ENCODE measurements at places on chromosomes 4 and X. TPM values are rescaled to one million over a fixed set of nuclear protein-coding genes. Genes with fewer than 3 reads are reported as not detected.
A peak's percentile ranks its signal among the peaks of the same experiment; 100 is the strongest.

The G6PD gene
- 28.5 TPM for total RNA-seq

- peak; percentile 48 for DNase-seq
These were observed 19.5 kb downstream of the UTP14A start for GRCh38 chrX:129925305-129926092.

GRCh38 chrX:14359316-14359715 lies 170.0 kb upstream of the GLRA2 start:
- DNase-seq = no peak

DNA sequence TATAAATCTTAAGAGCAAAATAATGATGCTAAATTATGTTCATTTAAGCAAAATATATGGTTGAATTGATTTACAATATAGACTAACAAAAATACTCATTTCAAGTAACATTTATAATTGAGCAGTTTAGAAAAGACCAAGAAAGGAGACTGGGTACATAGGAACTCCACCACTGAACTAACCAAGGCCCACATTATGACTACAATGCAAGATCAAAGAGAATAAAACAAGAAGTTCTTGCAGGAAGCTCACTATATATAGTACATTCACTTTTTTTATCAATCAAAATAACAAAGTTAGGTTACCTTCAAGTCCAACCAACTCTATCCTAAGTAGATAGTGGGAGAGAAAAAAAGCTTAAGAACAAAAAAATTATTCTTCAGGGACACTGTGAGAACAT lies 8.0 kb downstream of the CHIC2 start:
- DNase-seq = no peak

GRCh38 chr4:184475498-184475897 lies 1.1 kb upstream of the IRF2 start:
- DNase-seq = no peak

- DNase-seq = no peak
These were observed 9.0 kb downstream of the DOCK11 start for GRCh38 chrX:118504581-118504980.

The HMGB2 gene
- 139 TPM for total RNA-seq

DNA sequence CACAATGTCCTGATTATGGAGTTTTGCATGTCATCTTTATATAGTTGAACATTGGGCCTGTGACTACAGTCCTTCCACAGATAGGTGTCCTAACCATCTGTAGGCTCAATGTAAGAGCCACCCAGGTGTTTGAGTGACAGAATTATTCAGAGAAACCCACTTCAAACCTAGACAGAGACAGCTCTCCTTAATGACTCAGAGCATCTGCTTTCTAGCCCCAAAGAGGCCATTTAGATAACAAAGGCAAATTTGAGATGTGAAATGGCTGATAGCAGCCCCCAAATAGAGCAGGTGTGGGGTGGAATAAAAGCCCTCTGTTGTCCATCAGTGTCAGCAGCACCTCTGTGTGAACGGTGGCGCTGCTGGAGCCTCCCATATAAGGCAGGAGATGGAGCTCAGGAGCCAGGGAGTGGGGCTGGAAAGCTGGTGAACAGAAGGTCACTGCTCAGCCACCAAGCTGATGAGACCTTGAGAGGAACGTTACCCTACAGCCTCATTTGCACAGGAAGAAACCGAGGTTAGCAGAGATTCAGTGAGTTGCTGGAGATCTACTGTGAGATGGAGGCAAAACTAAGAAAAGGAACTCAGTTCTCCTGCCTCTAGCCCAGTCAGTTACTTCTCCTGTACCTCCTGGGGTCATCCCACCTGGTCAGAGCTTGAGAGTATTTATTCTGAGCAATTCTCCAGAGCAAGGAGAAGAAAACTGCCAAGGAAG lies 153.3 kb upstream of the LNX1 start:
- DNase-seq = no peak

DNA sequence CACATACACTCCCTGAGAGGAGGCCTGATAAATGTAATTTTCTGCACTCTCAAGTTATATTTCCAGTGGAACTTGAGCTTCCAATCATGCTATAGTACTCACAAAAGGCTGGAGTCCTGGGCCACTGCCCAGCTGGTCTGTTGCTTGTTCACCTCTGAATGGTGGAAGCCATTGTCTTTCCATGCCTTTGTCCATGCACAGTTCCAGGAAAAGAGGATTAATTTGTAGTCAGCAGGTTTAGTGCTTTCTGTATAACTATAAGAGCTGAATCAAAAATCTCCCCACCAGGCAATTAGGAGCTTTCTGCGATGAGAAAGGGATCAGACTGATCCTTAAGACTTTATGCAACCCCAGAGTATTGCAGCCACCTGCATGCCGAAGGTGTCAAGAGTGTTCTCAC lies 195.4 kb upstream of the PGRMC2 start:
- DNase-seq = no peak

- no peak for DNase-seq
These were observed 5.4 kb upstream of the ZNF185 start for GRCh38 chrX:152892499-152892898.

The COL4A6 gene
- not detected for total RNA-seq

The GLOD5 gene
- total RNA-seq = not detected

- no peak for DNase-seq
These were observed 30.7 kb downstream of the TAF7L start for GRCh38 chrX:101260435-101260834.

DNA sequence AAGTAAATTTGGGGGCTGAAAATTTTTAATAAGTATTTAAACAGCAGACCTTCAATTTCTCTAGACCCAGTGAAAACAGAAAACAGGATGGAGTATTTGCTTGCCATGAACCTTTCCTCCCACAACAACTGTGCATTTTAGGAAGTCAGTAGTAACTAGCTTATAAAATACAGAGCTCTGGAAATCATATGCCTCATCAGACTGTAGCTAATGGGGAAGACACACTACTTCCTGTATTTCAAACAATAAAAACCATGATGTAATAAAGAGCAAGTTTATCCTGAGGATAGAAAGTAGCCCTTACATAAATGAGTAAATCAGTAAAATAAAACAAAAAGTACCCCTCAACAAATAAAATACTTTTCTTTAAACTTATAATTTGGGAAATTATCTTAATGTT lies 280.1 kb upstream of the ZFP42 start:
- no peak for DNase-seq

DNA sequence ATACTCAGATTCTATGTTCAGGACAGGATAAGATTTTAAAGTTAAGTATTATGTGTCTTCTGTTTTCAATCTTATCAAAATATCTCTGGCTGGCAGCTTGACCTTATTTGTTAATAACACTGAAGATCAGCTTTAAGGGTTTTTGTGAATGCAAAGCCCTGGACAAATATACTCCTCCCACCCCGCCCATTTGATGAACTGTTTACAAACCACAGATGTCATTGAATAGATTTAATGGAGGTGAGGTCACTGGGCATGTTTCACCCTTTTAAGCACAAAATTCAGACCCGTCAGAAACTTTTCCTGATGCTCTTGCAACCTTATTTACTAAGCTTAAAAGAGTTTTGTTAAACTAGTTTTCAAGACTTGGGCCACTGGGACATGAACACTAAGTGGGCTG lies 10.1 kb upstream of the CXCL8 start:
- no peak for DNase-seq

DNA sequence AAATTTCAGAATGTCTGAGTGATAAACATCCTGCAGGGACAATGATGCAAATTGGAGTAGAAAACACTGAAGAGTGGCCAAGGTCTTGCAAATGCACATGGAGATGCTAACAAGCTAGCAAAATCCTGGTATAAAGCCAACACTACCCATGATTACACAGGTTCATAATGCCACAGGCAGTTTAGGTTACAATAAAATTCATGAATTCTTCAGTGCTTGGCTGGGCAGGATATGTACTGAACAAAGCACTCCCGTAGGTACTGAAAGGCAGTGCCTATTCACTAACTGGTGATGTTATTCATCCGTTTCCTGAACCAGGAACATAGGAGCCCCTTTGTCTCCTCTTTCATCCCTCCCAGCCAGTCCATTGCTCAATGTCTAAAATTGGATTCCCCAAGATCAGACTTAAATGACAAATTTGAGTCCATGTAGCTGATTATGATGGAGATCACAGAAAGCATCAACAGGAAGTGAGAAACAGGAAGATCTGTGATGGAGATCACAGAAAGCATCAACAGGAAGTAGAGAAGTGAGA lies 244.5 kb downstream of the DMD start:
- no peak for DNase-seq

The FAM184B gene
- total RNA-seq = not detected

The ZBTB33 gene
- 21.5 TPM for total RNA-seq

DNA sequence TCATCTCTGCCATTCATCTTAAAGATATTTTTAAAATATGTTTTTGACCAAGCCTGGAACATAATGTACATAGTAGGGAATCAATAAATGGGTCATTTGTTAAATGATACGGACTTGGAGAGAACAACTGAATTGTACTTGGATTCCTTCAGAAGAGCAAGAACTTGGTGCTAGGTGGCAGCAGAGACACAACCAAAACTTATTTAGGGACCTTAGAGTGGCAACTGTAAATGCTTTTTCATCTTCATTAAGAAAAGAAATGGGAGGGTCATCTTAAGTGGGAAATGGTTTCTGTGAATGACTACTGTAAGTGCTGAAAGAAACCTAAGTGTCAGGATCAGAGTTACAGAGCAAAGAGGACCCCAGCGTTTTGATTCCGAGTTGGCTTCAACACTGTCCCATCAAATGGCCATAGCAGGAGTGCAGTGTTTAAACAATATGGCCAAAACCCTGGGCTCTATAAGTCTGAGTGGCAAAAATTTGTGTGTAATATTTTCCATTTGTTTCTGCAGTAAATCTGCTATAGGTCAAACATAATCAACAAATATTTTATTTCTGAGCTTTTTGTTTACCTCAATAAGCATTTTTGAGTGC lies 213.6 kb downstream of the PALLD start:
- no peak for DNase-seq

DNA sequence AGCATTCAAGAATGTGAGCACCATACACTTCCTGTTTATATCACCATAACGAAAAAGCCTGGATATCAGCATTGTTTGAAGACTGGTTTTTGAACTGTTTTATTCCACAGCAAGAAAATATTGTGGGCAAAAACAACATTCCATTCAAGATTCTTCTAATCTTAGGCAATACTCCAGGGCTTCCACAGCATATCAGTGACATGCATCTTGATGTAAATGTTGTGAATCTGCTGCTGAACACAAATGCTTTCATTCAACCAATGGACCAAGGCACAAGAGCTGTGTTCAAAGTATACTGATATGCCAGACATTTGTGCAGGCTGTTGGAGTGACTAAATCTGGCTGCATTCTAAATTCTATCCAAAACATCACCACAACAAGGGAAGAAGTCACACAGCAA lies 260.1 kb upstream of the ETNPPL start:
- DNase-seq = no peak

DNA sequence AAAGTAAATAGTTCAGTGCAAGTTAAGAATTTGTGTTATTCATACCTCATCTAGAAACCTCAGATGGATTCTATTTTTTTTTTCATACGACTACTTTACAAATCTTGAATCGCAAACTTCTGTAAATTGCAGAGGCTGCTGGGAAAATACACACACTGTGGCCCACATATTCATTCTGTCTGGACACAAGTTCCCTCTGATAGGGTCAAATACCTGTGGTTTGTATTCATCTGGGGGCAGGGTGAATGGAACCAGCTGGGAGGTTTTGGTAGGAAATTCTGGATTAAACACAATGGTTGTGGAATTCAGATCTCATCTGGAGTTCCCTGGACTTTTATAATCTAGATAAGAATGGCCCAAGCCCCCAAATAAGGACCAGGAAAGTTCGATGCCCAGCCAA lies 56.2 kb downstream of the SPATA18 start:
- DNase-seq = no peak

GRCh38 chr4:92333016-92333415 lies 29.2 kb downstream of the GRID2 start:
- DNase-seq = no peak

Data from T-helper 17 cell (primary cell).